ENCODE measurements at places on chromosomes 4 and X. TPM values are rescaled to one million over a fixed set of nuclear protein-coding genes. Genes with fewer than 3 reads are reported as not detected.

F8A1 gene
- 30.6 TPM for total RNA-seq

PRKG2 gene
- total RNA-seq = 0.17 TPM

GAGE12F gene
- total RNA-seq = not detected

TLR3 gene
- 6.3 TPM for total RNA-seq

TMEM35A gene
- 0.30 TPM for total RNA-seq

EDNRA gene
- total RNA-seq = 6.1 TPM

CT83 gene
- not detected for total RNA-seq

TRIML1 gene
- not detected for total RNA-seq

ERAS gene
- total RNA-seq = not detected

DNA sequence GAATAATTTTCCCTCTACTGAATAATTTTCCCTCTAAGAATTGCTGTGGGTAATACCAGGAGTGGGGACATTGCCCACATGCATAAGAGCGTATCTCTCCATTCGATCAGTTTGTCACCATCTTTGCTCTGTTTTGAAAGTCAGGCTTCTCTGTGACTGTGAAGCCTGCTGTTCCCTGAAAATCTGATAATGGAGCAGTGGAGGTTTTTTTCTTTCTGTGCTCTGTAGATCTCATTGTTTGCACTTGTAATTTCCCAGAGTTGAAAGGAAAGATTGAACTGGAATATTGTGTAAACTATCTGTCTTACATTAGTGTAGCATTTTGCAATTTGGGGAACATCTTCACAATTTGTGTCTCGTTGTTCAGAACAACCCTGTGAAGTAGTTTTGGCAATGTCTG, 4.3 kb downstream of the ZXDB start:
- no peak for DNase-seq

DNA sequence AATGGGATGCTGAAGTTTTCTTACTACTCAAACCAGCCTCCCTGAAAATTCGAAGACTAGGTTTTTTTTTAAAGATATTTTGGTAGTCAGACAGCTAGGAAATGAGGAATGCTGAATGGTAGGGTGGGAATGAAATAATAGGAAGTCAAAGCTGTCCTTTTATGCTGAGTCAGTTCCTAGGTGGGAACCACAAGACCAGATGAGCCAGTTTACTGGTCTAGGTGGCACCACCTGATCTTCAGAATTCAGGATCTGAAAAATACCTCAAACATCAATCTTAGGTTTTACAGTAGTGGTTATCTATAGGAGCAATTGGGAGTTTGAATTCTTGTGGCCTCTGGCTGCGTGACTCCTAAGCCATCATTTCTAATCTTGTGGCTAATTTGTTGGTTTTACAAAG, 183.1 kb upstream of the GALNT7 start:
- DNase-seq = no peak

GRCh38 chrX:12080265-12080664, 58.0 kb upstream of the FRMPD4 start:
- no peak for DNase-seq

DNA sequence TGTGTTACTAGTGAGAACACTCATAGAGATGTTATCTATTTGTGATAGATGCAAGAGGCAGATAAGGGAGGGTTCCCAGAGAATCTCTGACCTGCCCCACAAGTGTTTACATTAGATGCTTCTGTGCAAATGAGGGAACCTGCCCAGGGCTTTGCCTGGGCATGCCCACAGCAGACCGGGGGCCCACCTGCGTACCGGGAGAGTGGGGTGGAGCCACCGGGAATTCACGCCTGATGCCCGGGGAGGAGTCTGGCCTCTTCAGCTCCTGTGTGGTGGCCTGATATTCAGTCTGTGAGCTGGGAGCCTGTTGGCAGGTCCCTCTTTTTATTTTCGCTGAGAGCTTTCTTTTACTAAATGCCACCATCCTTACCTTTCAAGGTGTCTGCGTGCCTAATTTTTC, 155.7 kb downstream of the SNCA start:
- DNase-seq = no peak

DNA sequence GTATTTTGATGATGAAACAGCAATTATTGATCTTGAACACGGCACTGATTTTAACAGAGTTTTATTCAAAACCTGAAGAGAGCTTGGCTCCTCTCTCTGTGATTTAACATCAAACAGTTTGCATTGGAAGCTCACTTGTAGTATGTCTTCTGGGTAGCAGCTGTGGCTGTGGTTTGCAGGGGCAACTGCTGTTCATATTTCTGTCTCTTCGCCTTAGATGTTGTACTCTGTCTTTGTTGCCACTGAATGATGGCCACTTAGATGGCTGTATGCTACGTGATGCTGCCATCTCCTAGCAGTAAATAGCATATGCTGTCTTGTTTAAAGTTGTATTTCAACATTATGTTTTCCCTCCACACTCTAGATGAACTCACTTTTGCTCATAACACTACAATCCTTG, 1743.0 kb upstream of the TENM3 start:
- DNase-seq = no peak

DNA sequence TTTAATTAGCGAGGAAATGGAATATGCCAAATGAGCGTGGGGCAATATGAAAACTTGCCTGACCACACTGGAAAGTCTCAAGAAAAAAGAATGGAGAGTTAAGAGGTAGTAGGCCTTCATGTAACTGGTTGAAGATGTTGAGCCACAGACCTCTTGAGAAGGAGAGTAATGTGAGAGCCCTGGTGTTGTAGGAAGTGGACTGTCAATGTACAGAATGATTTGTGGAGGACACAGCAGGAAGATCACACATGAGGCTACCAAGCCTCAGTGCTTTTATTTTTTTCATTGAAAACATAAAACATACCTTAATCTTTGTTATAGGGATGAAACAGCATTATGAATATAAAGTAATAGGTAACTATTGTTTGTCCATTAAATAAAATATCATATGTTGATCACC, 331.6 kb downstream of the UNC5C start:
- DNase-seq = no peak

- DNase-seq = no peak
These were observed 111.9 kb downstream of the GLRA3 start for GRCh38 chr4:174716986-174717770.

- no peak for DNase-seq
These were observed 109.3 kb downstream of the NFKB1 start for GRCh38 chr4:102610476-102610875.

DNA sequence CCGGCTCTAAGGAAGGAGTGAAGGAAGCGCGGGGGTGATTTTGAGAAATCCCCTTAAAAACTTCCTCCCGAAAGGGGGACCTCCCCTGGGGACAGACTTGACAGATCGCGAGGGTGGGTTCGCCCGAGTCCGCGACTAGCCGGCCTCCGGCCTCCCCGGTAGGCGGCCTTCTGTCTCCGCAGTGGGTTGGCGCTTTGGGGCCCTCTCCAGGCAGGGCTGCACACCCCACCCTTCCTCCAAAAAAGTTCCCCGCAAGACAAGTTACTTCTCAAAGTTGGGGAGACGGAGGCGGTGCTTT, 24.8 kb downstream of the HOPX start:
- DNase-seq = peak; percentile 52

GRCh38 chrX:121886557-121886956, 839.1 kb downstream of the GLUD2 start:
- DNase-seq = no peak

DNA sequence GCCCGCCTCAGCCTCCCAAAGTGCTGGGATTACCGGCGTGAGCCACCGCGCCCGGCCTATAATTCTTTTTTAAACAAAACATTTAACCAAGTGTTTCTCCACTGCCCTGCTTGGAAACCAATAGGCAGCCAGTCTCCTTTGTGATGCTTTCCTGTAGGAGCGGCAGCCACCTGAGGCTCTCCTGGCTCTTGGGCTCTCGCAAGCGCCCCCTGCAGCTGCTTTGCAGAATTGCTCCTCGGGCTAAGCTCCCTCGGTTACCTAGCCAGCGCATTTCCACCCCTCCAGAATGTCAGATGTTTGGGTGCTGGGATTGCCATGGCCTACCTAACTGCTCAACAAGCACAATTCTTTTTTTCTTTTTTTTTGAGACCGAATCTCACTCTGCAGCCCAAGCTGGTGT, 7.7 kb downstream of the S100P start:
- no peak for DNase-seq

- no peak for DNase-seq
These were observed 122.1 kb downstream of the EFNB1 start for GRCh38 chrX:68950937-68951336.

DNA sequence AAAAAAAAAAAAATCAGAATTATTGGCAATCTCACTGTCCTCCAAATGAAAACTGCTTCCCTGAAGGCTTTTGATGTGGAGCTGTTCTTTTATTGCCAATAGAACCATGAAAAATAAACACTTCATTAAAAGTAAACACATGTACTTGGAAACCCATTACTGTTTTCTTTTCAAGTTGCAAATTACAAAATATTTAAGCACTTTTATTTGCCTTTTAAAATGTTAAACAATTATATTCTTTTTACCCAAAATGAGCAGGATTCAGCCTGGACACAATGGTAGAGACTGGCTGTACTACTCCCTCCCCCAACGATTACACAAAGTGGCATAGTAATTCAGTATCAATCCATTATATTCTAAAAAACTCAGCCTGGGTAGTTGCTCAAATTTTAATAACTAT, 60.9 kb downstream of the SH2D1A start:
- DNase-seq = no peak

DNA sequence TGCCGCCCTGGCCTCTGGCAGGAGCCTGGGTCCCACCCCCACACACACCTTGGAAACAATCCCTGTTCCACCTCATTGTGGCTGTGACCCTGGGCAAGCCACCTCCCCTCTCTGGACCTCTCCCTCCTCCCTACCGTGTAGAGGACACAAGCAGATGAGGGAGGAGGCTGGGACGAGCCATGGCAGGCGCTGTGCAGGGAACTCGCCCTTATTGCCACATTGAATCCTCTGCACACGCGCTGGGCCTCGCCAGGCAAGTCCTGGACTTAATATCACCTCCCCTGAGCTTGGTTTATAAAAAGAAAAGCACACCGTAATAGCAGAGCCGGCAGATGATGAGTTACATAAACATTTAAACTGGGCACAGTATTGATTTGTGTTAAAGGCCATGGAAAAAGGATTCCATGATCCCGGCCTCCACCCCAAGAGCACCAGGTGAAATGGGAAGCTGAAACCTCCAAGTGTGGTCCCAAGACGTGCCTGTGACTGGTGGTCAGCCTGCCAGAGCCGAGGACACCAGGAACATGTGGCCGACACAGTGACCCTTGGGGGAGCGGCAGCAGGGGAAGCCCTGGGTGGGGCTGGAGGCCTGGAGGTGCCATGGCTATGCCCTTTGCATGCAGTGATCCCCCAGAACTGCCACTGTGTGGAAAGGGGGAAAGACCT, 81.1 kb downstream of the PPP2R2C start:
- peak; percentile 30 for DNase-seq

DNA sequence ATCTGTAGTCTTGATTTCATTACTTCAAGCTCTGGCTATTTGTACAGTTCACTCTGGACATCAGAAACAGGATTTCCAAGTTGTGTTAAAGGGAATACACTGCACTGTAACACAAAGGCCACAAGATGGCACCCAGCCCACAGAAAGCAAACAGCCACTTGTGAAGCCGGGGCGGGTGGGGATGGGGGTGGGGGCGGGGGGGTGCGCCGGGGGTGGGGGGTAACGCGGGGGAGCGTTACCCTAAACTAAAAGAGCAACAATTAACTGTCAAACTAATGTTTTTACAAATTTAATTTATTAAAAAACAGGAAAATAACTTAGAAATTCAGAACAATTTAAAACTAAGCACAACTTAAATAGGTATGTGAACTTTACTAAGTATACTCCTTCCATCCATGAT, 27.3 kb downstream of the PRDX4 start:
- DNase-seq = peak; percentile 44

DNA sequence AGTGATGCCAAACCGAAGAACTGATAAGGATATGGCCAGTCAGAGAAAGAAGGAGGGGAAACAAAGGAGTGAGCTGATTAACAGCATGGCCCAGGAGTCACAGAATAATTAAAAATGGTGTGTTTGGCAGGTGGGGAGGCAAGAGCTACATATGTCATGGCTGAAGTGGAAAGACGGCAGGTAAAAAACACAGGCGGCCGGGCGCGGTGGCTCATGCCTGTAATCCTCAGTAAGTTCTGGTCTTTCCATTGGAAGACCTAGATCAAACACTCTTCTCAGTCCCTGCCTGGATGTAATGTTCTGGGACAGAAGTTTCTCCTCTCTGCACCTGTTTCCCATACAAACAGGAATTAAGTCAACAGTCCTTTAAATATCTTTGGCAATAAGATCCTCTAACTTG, 503.9 kb downstream of the STIM2 start:
- DNase-seq = no peak

- peak; percentile 20 for DNase-seq
These were observed 105.7 kb upstream of the PTCHD1 start for GRCh38 chrX:23228950-23229448.

DNA sequence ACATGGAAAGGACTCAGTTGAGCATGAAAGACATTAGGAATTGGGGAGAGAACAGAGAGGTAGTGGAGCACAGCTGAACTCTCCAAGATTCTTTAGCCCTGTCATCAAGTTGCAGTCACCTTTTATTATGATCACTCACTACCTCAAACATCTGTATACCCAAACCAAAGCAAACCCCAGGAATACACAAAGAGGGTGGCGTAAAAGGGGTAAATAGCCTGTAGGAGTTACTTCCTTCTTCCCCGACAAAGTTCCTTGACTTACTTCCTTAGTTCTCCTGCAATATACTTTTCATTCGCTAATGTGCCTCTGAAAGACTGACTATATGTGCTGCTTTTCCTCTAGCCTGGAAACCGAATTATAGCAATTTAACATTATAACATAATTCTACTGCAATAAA, 159.9 kb downstream of the SPRY1 start:
- DNase-seq = no peak
